ENCODE measurements at places on chromosomes 11 and 22.
A peak's percentile ranks its signal among the peaks of the same experiment; 100 is the strongest.

DNA sequence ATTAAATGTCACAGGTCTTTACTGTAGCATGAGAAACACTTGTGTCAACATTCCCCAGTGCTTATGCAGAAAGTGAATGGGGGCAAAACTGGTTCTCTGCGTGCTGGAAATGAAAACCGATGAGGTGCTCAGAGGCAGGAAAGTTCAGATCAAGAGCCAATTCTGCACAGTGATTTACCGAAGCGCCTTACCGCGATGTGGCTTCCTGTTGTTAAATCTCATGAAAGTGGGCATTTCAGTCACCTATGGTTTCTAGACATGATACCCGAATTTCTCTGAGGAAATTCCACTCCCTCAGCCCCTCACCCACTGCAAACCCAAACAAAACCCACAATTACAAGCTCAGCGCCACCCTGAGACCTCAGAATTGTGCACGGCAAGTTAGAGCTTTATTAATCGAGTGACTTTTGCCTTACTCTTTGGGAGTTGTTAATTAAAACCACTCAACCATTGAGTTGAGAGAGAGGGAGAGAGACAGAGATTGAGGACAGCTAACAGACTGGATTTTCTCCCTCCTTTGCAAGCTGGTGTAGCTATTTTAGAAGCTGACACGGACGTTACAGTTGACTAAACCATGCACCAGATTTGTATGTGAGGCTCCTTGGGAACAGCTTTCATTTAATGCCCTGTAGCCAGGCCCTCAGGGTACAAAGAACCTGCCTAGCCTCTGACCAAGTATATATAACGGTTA lies 196.4 kb downstream of the DBX1 start:
- no peak for DNase-seq

DNA sequence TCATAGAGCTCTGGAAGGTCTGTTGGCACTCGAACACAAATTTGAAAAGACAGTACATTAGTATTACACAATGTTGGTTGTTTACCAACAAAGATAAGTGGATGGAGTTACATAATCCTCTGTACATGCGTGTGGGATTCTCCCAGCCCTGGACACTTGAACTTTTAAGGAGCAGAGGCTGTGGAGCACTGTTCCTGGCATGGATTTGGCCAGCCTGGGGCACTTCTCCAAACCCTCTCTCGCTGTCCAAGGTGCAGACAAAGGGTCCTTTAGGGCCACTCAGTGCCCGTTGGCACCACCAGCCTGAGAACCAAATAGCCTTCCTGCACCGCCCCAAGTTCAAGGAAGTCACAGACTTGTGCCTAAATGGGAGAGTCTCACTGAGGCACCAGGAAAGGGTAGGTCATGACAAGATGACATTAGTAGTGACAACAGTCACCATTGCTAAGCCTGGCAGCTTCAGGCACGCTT lies 1.6 kb upstream of the ANO1 start:
- DNase-seq = peak; percentile 23

DNA sequence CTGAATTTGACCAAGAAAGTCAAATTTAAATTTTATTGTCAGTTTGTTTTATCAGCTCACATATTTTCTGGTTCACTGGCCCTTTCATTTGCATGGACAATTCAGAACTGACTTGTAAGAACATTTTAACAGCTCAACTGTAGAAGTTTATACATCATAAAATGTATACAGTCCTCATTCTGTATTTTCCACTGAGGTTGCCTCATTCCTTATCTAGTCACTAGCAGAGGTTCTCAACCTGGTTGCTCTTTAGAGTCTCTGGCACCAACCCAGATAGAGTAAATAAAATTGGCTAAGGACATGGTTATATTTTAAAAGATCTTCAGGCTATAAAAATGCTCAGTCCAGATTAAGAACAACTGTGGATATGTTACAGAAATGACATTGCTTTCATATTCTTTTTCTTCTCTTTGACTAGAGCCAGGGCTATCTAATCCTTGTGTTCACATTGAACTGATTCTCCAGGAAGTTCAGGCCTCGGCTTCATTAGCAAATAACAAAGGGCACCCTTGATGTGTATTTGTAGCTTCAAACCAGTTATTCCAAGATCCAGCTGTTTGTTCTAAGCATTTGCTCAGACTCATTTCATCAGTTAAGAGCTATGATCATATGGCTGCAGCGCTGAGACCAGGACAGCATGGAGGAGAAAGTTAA lies 782.5 kb downstream of the ETS1 start:
- no peak for DNase-seq

DNA sequence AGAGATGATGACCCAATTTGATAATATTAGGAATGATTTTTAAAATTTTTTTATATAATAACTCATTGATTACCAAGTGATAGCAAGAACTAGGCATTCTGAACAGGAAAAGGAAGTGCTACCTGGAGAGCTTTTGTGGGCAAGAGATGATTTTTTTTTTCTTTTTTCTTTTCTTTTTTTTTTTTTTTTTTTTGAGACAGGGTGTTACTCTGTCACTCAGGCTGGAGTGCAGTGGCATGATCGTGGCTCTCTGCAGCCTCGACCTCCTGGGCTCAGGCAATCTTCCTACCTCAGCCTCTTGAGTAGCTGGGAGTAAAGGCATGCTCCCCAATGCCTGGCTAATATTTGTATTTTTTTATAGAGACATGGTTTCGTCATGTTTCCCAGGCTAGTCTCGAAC lies 40.4 kb downstream of the TNRC6B start:
- no peak for DNase-seq

DNA sequence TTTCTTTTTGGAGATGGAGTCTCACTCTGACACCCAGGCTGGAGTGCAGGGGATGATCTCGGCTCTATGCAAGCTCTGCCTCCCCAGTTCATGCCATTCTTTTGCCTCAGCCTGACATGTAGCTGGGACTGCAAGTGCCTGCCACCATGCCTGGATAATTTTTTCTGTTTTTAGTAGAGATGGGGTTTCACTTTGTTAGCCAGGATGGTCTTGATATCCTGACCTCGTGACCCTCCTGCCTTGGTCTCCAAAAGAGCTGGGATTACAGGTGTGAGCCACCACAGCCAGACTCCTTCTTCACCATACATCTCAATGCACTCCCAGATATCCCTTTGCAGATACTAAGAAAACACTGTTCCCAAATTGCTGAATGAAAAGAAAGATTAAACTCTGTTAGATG lies 224.3 kb downstream of the OR4A5 start:
- no peak for DNase-seq

DNA sequence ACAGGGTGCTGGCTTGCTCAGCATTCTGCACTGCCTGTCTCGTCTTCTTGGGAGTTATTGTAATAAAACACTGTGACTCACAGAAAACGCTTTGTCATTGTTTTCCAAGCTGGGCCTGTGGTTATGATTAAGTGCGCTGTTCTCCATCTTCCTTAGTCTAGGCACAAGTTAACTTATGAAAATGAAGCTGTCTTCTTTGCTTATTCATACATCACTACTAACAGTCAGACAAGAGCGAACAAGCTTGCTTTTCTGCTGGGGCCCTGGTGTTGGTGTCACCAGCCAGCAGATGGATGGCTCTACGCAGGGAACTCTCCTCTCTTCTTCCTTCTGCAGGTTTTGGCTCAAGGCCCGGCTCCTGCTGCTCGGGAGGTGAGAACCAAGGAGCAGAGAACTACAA lies 380.1 kb upstream of the SYN3 start:
- DNase-seq = peak; percentile 1

GRCh38 chr11:122690384-122690783 lies 34.9 kb downstream of the UBASH3B start:
- no peak for DNase-seq

DNA sequence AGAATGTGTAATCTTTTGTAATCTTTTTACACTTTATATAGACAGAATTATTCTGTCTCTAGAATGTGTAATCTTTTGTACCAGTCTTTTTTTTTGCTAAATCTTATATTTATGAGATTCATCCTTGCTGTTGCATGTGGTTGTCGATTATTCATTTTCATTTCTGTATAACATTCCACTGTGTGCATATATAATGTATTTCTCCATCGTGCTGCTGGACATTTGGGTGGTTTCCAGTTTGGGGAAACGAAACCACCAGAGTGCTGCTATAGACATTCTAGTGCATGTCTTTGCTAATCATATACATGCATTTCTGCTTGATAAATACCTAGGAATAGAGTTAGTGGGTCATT lies 146.5 kb downstream of the GRIK4 start:
- no peak for DNase-seq

DNA sequence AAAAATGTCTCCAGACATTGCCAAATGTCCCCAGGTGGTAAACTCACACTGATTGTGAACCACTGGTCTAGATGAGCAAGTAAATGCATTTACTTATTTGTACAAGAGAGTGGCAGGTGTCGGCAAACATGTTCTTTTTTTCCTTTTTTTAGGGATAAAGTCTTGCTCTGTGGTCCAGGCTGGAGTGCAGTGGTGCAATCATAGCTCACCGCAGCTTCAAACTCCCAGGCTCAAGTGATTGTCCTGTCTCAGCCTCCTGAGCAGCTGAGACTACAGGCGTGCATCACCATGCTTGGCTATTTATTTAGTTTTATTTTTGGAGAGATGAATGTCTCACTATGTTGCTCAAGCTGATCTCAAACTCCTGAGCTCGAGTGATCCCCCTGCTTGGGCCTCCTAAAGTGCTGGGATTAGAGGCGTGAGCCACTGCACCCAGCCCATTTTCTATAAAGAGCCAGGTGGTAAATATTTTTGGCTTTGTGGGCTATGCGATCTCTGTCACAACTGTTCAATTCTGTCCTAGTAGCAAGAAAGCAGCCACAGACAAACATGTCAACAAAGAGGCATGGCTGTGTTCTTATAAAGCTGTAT lies 1.4 kb downstream of the VPREB1 start:
- no peak for DNase-seq

DNA sequence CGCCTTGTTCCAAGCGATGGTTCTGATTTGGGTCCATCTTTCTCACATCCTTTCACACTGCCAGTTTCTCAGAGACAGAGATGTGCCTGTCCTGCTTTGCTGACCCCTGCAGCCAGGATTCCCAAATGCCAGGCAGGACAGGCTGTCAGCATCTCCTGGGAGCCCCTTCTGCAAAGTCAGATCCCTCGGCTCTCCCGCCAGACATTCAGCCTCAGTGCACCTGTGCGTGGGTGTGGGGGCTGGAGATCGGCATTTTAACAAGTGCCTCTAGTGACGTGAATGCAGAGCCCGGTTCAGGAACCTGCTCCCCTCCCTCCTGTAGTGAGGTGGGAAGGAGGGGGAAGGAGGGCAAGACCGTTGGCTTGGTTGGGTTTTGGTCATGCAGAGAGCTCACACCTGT lies 108.9 kb upstream of the FGF3 start:
- DNase-seq = no peak

DNA sequence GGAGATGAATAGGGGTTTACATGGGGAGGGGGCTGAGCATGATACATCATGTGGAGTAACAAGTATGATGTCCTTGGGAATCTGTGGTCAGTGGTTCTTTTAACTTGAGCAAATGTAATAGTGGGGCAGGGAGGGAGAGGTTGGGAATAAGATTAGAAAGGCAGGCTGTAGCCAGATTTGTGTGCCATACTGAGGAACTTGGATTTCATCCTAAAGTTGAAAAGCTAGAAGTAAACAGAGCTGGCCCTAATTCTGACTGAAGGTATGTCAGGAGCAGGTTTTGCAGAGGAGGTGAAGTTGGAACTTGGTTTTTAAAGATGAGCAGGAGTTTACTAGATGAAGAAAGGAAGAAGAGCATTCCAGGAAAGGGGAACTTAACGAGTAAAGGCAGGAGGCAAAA lies 108.3 kb upstream of the RRM1 start:
- no peak for DNase-seq

- no peak for DNase-seq
These were observed 21.0 kb upstream of the OR6X1 start for GRCh38 chr11:123775289-123775688.

DNA sequence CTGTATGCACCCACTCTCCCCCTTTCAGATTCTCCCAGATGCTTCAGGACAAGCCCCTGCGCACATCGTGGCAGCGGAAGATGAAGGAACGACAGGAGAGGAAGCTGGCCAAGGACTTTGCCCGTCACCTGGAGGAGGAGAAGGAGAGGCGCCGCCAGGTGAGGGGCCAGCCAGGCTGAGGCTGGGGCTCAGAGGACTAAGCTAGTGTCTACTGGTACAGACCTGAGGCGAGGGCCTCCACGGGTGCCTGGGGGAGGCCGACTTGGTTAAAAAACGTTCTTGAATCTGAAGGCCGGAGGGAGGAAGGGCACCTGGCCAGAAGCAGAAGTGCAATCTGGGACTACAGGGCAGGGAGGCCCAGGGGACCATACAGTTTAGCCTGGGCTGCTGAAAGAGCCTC lies 6.0 kb downstream of the CCDC86 start:
- no peak for DNase-seq

DNA sequence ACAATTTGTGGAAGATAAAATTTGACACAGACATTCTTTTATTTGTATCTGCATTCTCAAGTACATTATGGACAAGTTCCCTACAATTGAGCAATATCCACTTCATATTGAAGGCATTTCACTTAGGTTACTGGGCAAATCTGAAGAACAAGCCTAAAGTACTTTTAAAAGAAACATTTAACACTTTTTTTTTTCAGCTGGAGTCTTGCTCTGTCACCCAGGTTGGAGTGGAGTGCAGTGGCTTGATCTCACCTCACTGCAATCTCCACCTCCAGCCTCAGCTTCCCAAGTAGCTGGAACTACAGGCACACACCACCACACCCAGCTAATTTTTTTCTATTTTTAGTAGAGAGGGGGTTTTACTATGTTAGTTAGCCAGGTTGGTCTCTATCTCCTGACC lies 70.2 kb downstream of the OR4C45 start:
- no peak for DNase-seq

- DNase-seq = no peak
These were observed 12.6 kb upstream of the SERPINH1 start for GRCh38 chr11:75549370-75549958.

- DNase-seq = peak; percentile 30
These were observed 710 bp downstream of the DERL3 start for GRCh38 chr22:23837911-23838680.

GRCh38 chr11:116641561-116642045 lies 131.2 kb downstream of the BUD13 start:
- peak; percentile 63 for DNase-seq

DNA sequence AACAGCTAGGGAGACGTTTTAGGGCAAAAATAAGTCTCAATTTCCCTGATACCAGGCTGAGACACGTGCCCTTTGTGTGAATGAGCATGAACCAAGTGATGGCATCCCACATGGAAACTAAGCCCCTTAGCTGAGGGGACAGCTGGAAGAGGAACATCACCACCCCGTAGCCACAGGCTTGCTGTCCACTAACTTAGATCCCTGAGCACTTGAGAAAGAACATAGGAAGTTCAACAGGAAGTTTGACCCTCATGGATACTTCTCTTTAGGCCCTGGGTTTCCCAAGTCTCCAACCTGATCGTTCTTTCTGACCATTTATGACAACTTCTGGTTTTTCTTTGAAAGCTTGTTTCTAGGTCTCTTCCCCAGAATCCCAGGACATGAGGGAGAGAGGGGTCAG lies 11.6 kb upstream of the CKAP5 start:
- no peak for DNase-seq

All from DMS79 (cell line).